ENCODE measurements at places on chromosomes 13 and 19.

DNA sequence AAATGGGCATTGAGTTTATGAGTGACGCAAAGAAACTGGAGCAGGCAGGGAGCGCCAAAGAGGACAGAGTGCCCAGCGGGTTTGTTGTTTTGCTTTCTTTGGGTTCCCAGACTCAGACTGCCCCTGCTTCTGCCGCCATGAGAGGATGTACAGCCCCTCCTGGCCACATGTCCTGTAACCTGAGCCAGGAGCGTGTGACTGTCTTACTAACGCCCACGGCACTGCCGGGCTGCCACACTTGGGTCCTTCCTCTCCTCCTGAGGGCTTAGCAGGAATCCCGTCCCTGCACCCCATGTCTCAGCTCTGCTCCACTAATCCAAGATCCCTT lies 80.5 kb downstream of the GPR12 start:
- DNase-seq, result no peak

DNA sequence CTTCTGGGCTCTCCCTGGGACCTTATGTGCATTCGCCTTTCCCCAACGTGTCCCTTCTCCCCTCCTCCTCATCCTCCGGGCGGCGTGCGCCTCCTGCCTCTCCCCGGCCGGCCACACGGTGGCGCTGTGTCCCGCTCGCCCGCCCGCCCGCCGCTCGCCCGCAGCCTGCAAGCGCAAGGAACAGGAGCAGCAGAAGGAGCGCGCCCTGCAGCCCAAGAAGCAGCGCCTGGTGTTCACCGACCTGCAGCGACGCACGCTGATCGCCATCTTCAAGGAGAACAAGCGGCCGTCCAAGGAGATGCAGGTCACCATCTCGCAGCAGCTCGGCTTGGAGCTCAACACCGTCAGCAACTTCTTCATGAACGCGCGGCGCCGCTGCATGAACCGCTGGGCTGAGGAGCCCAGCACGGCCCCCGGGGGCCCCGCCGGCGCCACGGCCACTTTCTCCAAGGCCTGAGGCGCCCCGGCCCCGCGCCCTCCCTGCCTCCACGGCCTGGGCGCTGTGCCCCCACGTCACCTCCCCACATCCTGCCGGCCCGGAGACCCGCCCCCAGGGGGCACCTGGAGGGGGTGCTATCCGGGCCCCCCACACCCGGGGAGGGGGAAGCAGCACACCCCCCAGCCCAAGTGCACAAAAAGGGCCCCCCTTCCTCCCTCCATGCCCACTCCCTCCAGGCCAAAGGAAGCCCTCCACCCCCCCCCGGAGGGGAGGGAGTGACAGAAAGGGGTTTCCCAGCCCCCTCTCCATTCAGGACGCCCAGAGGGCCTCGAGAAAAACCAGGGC lies 21.9 kb downstream of the ONECUT3 start:
- no peak for DNase-seq

- no peak for DNase-seq
Measured at GRCh38 chr13:26961890-26962615, 201.5 kb upstream of the GPR12 start.

GRCh38 chr19:5967994-5968430 lies 9.9 kb downstream of the RANBP3 start:
- peak; percentile 56 for DNase-seq

GRCh38 chr19:38199340-38199739 lies 24.7 kb downstream of the DPF1 start:
- no peak for DNase-seq

DNA sequence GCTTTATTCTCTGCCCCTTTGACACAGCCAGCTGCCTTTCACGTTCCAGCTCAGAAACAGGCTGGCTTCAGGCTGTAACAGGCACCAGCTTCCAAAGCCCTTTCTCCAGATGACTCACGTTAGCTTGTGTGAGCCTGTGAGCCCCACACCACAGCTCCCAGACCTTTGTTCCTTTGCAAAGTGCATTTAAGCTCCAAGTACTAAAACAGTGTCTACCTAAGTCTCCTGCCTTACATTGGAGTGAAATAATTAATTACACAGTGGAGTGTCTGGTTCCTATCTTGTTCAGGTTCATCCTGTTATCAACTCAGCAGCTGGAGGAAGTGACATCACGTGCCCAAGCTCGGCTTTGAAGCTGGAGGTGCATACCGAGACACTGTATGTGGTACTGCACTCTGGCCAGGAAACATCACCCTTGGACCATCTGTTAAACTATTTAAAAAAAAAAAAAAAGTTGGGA lies 475.8 kb downstream of the FOXO1 start:
- peak; percentile 63 for DNase-seq

GRCh38 chr19:39444598-39445195 lies 685 bp upstream of the SUPT5H start:
- no peak for DNase-seq

- DNase-seq, result no peak
Measured at GRCh38 chr13:25371875-25372283, at the start of gene ATP8A2. Gene ATP8A2 (plus strand): TSS chr13:25371974. CDS start chr13:25372213, 239 bp downstream.

DNA sequence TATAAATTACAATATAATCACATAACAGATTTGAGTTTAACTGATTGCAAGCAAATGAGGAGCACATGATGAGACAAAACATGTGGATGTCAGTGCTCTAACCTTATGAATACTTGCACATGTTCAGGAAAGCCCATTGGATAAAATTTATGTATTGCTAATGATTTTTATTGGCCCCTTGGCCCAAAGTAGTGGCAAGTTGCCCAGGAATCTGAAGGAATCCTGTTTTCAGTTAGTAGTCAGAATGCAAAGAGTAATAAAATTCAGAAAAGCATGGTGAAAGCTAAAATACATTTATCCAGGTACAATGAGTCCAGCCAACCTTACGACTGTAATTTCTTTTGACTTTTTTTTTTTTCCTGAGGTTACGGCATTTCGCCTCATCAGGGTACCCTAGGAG lies 1539.4 kb downstream of the EFNB2 start:
- DNase-seq, result no peak

- DNase-seq, result no peak
Measured at GRCh38 chr13:47126432-47126831, 229.6 kb upstream of the HTR2A start.

- DNase-seq, result no peak
Measured at GRCh38 chr13:100722517-100722916, 47.9 kb upstream of the TMTC4 start.

DNA sequence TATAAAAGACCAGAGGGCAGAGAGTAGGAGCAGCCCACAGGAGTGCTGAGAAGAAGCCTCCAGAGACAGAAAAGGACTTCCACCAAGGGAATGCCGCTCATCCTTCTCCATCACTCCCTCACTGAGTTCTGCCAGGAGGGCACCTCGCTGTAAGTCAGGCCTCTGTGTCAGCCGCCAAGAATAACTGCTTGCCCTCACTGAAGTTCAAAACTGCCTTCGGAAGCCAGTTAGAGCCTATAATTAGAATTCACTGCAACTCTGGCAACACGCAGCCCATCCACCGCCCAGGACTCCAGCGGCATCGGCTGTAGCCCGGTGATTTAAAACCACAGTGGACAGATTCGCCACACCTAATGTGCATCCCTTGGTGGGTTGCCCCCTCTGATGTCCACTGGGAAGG lies 281.8 kb upstream of the ZNF507 start:
- no peak for DNase-seq

- no peak for DNase-seq
Measured at GRCh38 chr19:19540064-19540714, 2.1 kb downstream of the CILP2 start.

DNA sequence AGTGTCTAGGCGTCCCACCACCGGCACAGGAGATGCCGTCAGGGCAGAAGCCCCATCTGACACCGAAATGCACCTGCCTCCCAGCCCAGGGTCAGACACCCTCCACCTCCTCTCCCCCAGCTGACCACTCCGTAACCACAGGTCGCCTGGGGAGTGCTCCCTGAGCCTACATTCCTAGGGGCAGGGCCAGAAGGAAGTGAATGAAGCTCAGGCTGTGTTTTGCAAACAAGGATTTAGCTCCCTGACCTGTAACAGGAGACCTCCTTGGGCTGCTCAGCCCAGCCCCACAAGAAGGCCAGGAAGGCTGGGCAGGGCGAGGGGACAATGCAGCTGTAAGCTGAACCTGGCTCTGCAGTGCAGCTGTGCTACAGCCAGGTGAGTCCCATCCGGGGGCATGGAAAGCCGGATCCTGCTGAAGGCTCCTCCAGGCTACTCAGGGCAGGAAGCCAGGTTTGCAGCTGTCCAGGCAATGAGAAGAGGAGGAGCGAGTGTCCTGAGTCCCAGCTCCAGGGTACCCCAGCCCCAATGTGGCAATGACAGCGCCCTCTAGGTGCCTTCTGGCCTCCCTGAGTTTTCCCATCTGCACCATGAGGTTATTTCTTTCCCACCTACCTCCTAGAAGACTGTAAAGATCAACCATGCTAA lies 42.1 kb downstream of the RHPN2 start:
- DNase-seq, result no peak

GRCh38 chr19:19655051-19655594 lies 8.4 kb downstream of the ATP13A1 start:
- no peak for DNase-seq

DNA sequence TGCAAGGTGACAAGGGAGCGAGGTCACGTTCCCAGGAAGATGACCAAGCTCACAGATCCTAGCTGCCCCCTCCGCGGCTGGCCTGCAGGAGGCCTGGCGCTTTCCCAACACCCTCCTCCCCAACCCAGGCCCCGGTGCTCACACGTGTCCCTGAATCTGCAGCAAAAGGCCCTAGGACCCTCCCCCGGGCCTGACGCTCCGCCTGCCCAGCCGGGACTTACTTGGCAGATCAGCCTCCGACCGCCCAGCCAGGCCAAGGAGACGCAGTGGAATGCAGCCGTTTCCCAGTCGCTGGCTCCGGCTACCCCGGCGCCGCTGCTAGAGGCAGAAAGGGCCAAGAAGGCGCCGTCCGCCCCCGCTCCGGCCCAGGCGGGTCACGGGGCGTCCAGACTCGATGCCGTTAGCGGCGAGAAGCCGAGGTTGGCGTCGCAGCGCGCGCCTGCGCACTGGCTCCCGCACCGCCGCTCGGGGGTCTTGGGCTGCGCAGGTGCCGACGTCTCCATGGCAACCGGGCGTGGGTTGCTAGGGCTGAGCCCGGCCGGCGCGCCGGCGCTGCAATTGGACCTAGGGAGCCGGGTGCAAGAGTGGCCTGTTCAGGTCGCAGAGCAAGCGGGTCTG lies at the start of gene PNMA8A:
Gene PNMA8A, minus strand, starts transcription at position 448 of the 618 bp plus-strand sequence. CDS start 528 bp downstream, outside the sequence.
- no peak for DNase-seq

DNA sequence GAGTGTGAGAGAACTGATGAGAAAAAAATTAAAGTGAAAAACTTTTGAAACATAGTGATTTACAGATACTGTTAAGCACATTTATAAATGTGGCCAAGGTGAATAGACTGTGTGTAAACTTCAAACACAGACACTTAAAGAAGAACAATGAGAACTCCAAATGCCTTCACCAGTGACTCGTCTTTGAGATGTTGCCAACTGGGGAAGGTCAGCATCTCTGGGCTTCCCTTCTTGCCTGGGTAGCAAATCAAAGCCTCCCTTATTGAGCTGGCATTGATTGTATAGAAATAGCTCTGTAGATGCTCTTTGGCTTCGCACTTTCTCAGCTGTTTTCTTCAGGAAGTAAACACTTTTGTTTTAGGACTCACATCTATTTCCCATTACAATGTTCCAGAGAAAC lies 177.3 kb upstream of the SGCG start:
- no peak for DNase-seq

DNA sequence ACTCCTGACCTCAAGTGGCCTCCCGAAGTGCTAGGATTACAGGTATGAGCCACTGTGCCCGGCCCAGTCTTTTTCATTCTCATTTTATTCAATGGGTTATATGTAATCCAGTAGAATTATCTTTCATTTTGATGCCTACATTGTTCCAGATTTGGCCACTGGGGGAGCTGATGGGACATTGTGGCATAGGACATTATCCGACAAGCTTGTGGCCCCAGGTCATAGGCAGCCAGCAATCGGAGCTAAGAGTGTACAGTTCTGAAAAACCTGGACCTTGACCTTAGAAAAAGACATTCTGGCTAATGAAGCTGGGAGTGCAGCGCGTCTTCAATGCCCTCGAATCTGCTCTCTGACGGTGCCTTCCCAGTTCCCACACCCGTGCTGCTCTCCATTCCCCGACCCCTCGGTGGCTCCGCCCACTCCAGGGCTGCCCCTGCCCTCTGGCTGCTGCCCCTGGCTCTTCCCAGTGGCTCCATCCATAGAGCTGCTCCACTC lies 108.7 kb downstream of the TEX29 start:
- peak; percentile 24 for DNase-seq

GRCh38 chr13:111474136-111475002 lies 153.9 kb downstream of the TEX29 start:
- DNase-seq, result no peak

- no peak for DNase-seq
Measured at GRCh38 chr13:95642028-95642621, 2.4 kb downstream of the DZIP1 start.

- DNase-seq, result no peak
Measured at GRCh38 chr13:68261105-68261504, 1031.0 kb upstream of the PCDH9 start.

DNA sequence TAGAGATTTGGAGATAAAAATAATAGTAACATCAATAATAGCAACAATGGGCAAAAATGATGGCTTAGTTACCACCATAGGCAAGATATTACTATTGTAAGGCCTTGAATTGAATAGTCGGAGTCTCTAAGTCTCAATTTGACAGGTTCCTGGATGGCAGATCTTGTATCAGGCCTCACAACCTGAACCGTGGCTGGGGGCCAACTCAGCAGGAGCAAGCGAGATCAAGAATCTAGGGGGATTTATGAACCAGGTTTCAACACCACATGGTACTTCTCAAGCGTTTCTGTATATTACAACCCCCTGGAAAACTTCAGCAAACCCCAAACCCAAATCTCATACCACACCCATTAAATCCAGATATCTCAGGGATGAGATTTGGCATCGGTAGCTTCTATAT lies 573.8 kb downstream of the LIG4 start:
- no peak for DNase-seq

DNA sequence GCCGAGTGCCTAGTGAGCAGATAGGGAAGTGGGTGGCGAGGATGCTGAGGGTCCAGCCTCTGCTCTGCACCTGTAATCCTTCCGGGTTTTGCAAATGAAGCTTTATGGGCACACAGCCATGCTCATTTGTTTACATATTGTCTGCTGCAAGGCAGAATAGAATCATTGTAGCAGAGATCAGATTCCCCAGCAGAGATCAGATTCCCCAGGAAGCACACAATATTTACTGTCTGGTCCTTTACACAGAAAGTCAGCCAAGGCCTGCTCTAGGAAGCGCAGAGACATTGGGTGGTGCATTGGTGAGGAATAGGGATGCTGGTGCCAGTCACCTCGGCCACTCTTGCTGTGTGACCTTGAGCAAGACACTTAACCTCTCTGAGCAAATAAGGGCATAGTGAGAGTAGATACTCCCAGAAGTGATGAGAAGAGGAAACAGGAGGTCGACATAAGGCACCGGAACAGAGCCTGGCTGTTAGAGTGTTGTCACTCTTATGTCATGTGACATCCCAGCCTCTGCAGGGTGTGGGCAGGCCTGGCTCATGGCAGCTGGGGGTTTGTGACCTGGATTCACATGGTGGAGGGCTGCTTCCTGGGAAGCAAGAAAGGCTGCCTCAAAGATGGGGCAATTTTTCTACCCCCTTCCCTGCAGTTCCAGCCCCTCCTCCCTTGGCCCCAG lies 25.6 kb downstream of the CARM1 start:
- no peak for DNase-seq

DNA sequence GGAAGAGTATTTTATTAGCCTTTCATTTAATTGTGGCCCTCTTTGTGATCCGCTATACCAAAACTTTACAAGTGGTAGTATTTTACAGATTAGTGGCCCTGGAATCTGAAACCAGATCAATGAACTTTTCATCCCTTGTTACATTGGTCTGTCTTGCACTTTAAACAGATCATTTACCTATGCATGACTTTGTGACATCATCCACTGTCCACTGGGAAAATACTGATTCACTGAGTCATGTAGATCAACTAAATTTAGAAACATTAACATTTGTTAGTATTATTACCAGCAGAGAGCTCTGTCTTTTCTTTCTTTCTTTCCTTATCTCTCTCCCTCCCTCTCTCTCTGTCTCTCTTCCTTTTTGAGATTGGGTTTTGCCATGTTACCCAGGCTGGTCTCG lies 17.5 kb downstream of the PCDH8 start:
- DNase-seq, result no peak
